ENCODE measurements at places on chromosomes 1 and 21.

DNA sequence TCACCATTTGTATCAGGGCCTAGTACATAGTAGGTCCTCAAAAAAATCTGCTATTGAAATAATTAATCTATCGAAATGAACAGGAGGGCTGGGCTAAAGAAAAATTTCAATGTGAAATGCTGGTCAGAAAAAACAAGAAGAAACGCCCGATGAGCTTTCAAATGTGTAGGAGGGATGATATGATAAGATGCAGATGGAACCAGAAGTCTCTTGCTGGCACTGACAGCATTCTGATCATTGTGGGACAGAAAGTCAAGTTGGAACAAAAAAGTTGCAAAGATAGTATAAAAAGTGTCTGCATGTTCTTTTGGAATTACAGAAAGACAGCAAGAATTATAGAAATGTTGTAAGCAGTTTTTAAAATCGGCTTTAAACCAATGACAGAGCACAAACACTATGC lies 11.1 kb downstream of the G0S2 start:
- no peak for DNase-seq

GRCh38 chr1:1167398-1167821 lies 6.3 kb upstream of the TTLL10 start:
- DNase-seq, result no peak

DNA sequence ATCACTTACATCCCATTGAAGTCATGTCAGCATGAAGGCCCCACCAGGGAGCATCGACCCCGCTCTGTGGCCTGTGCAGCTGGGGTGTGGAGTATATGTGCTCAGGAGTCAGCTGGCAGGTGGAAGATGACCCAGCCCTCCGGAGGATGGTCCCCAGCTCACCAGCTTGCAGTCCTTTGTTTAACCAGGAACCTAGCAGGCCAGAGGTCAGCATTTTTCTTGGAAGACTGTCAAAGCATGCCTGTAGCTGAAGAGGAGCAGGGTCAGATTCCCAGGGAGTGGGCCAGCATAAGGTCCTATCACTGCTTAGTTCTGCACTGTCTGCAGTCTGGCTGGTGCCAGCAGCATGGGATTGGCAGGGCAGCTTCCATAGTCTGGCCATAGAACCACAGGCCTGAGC lies 12.7 kb downstream of the NFASC start:
- no peak for DNase-seq

DNA sequence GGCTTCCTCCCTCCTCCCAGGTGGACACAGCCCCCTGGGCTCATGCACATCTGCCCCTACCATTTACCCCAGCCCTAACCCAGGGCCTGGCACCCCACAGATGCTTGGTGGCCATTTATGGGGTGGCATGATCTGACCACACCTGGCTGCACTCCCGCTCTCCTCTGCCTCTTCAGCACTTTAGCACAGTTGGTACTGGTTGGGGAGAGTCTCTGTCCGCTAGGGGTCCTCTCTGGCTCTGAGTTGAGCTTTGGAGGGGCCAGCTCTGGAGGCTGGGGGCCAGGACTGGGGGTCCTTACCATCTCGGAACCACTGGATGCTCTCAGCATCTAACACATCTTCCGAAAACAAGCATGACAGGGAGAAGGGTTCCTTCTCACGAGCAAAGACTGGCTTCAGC lies 17.4 kb downstream of the MYOM3 start:
- DNase-seq, result no peak

DNA sequence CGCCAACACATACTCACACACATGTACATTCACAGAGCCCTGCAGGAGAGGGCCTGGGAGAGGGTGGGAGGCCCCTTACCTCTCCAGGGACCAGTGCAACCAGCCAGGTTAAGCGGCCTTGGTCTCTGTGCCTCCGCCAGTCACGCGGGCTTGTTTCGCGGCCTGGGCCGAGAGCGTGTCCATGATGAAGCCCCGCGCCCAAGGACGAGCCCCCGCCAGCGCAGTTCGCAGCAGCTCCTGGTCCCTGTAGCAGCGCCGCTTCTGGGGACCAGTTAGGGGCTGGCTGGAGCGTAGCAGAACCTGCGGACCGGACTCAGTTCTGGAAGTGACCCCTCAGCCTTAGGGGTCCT lies 7.3 kb upstream of the FAM167B start:
- DNase-seq, result peak; percentile 18
